CD4-positive, alpha-beta T cell treated with Interleukin-17A for 4 hours (primary cell): ENCODE measurements at places on chromosomes 1 and 21.

GRCh38 chr21:44780767-44781459, 20.7 kb downstream of the UBE2G2 start:
- no peak for DNase-seq

- no peak for DNase-seq
Measured at GRCh38 chr1:147834810-147835209, 67.8 kb upstream of the GJA8 start.

- DNase-seq = no peak
Measured at GRCh38 chr1:73144311-73144710, 862.0 kb upstream of the NEGR1 start.

- peak; percentile 84 for DNase-seq
Measured at GRCh38 chr21:41879190-41879998, at the start of gene PRDM15. Gene PRDM15 (minus strand): TSS chr21:41879344. CDS start chr21:41860363, 18,981 bp downstream.

DNA sequence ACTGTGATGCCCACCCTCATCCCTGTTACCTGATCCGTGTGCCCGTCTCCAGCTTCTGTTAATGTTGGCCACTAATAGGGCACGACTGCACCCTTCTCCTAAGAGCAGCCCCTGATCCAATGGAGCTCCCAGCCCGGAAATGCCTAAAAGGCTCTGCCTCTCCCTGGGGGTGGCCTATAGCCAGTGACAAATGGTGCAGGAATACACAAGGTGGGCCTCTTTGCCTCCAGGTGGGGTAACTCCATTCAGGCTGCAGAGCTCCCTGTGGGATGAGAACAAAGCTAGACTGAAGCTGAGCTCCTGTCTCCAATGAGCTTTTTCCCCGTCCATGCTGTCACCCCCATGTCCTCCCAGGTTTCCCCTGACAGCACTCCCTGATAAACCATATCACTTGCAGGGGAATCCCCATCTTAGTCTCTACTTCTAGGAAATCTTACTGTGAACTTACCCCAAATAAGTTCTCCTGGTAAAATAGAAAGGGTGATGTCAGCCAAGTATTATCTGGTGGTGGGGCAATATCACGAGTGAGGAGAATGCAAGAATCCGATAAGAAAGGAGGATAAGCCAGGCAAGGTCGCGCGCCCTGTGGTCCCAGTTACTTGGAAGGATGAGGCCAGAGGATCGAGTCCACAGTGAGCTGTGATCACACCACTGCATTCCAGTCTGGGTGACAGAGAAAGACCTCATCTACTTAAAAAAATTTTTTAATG, 18.6 kb downstream of the S100A7A start:
- no peak for DNase-seq

DNA sequence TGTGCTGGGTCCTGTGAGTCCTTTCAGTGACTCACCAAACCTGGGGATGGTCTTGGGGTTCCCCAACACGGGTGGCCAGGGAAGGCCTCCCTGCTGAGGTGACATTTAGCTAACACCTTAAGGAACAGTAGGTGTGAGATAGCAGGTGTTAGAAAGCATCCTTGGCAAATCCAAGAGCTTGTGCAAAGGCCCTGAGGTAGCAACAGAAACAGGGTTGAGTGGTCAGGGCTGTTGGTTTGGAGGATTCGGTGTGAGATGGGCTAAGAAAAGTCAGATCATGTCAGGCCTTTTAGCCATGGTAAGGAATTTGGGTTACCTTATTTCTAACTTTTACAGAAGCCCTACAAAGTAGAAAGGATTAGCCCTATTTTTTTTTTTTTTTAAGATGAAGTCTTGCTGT, 343.0 kb downstream of the CAMTA1 start:
- no peak for DNase-seq

GRCh38 chr1:56639211-56639610, 5.9 kb upstream of the PRKAA2 start:
- no peak for DNase-seq

DNA sequence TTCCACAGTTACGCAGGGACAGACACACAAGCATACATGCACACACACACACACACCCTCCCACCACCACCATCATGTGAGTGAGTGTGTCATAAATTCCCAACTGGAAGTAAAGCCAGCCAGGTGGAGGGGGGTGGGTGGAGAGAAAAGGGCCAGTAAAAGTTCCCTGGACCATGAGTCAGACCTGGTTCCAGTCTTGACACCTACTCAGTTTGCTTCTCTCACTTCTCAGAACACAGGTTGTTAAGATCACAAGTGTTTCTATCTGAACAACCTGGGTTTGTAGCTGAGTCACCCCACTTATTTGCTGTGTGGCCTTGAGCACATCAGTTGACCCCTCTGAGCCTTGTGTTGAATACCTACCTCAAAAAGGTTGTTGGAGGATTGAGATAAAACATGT, 9.6 kb downstream of the EPHA10 start:
- DNase-seq = no peak

- no peak for DNase-seq
Measured at GRCh38 chr1:8652467-8653046, 164.9 kb downstream of the RERE start.

GRCh38 chr1:156433602-156434001, 64.6 kb downstream of the RHBG start:
- DNase-seq = no peak

GRCh38 chr1:25672763-25673409, 56.3 kb downstream of the MAN1C1 start:
- DNase-seq = peak; percentile 44

DNA sequence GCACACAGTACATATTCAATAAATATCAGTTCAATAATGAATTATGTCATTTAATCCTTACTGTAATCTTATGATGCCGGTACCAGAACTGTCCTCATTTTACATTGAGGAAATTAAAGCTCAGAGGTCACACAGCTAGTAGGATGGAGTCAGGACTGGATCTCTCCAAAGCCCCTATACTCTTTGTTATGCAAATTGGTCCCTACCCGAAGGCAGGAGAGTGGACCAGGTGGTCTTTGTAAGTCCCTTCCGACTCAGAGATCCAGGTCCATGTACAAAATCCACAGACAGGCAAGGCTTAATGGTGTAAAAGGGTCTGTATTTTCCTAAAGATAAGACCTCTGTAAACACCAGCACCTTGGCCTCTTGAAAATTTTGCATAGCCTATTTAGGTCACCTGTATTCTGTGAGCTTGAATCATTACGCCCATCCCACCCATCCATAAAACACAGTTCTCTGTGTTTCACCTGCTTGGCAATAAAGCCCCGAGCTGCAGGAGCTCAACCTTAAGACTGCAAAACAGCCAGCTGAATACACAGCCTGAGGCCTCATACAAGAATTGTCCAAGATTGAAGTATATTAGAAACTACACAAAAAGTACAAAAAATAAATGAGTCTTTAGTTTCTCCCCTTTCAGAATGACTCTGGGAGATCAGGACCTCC, 41.7 kb downstream of the PLXNA2 start:
- DNase-seq = no peak

- no peak for DNase-seq
Measured at GRCh38 chr1:110113551-110113950, 1.3 kb downstream of the UBL4B start.

- no peak for DNase-seq
Measured at GRCh38 chr1:178646821-178647220, 78.2 kb upstream of the RALGPS2 start.

GRCh38 chr1:24027838-24028468, 47.8 kb upstream of the SRSF10 start:
- DNase-seq = no peak

- no peak for DNase-seq
Measured at GRCh38 chr1:220326578-220326977, 54.3 kb upstream of the RAB3GAP2 start.

GRCh38 chr1:198725090-198725489, 86.2 kb downstream of the PTPRC start:
- no peak for DNase-seq

GRCh38 chr1:77276941-77277340, 4.9 kb upstream of the AK5 start:
- DNase-seq = no peak

GRCh38 chr1:53629101-53629691, 109.8 kb downstream of the GLIS1 start:
- no peak for DNase-seq

DNA sequence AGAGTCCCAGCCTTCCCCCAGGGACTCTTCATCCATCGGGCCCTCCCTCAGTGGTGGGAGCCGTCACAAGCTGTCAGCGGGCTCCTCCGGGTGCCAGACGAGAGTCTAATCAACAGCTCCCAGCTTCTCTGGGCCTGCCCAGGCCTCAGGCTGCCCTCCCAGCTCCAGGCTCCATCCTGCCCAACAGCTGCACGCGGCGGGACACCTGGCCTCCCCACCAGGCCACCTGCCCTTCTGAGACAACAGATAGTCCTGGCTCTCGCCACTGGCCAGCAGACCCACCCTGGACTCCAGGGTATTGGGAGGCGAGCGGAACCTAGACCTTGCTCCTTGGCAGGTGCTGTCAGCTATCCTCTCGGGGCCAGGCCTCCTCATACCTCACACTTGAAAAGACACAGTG, 3.1 kb downstream of the WNT4 start:
- no peak for DNase-seq

DNA sequence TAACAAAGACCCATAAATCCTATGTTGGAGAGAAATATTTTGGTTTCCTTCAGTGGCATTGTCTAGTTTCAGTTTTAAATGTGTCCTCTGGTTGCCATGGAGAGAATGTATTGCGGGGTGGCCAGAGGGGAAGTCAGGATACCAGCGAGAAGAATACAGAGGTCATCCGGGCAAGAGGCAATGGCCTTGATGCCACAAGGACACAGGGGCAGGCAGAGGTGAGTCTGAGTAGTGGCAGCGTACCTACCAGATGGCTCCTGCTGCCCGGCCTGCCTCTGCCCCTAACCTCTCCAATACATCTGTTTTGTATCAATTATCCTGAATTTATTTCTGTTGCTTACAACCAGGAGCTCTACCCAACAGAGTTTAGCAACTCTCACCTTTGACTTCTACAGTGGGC, 14.9 kb downstream of the KLHDC7A start:
- DNase-seq = no peak

- DNase-seq = no peak
Measured at GRCh38 chr1:118871582-118872171, 116.5 kb downstream of the TBX15 start.

DNA sequence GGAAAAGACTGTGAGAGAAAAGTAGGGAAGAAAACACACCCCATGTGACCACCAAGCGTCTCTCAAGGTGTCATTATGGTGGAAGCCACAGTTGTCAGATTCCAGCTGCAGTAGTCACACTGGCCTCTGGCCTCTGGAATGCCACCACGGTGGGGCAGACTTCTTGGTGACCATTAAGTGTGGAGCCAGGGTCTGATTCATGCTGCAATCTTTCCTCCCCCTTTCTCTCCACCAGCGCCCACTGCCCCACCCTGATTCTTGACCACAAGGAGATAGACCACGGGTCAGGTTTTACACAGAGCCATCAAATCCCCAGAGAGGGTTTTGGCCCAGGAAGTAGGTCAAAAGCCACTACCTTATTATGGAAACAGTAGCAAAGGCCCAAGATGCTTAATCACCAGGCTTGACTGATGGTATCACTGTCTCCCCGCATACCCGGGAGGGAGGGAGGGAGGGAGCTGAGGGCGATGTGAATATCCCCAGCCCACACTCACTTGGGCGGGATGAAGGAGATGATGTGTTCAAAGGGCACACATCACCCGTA, 52.7 kb upstream of the GRHL3 start:
- no peak for DNase-seq

GRCh38 chr1:29195881-29196291, 14.2 kb upstream of the SRSF4 start:
- DNase-seq = no peak

DNA sequence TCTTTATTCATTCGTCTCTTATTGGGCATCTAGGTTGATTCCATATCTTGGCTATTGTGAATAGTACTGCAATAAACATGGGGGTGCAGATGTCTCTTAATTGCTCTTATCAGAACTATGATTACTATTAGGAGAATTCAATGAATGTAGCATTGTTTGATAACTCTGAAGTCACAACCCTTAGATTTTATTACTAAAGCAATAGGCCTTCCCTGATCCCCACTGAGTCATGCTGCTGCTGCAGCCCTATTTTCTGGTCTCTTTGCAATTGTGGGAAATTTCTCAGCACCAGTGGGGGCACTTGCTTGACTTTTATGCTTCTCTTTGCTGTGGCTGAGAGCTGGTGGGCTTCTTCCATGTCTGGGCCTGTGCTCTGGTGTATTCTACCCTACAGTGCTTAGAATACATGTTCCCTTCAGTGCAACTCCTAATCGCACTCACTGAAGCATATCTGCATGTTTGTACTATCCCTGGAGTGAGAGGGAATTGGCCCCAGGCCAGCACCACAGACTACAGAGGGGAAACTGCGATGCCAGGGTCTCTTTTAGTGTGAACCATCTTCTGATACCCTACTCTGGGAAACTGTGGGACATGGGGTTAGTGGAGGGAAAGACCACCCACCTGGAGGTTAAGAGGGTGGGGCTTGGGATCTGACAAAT, 52.2 kb upstream of the ROR1 start:
- no peak for DNase-seq

- no peak for DNase-seq
Measured at GRCh38 chr1:11058595-11059154, 1.1 kb downstream of the SRM start.

DNA sequence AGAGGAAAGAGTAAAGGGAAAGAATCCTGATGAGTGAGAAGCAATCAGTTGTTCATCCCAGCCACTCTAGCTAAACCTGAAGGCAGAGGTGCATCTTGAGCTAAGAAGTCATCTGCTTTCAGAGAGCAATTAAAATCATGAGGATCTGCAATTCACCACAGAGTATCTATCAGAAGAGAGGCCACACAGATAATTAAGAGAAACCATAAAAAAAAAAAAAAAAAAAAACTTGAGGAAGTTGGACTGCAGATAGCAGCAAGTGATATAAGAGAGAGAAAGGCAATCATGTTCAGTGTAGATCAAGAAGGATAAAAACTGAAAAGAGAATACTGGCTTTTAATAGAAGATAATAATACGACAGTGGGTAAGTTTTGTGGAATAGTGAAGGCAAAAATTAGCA, 17.7 kb downstream of the FOXJ3 start:
- DNase-seq = no peak

- no peak for DNase-seq
Measured at GRCh38 chr1:107862064-107862463, 102.9 kb downstream of the VAV3 start.

DNA sequence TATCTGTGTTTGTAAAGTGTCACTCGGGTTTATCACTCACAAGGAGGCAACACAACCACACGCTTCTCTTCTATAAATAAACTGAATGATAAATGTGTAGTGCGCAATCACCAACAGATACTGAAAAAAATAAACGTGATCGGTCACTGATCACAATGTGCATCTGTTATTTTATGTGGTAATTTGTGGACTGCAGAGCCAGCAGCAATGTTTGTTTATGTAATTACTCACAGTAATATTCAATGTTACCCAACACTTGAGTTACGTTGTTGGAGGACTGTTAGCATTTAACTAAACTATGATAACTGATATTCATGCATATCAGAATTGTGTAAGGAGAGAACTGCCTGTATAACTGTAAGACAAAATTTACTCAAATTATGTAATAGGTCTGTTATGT, 129.6 kb downstream of the USH2A start:
- no peak for DNase-seq

GRCh38 chr1:15843826-15844572, 3.5 kb upstream of the SPEN start:
- DNase-seq = no peak

- DNase-seq = no peak
Measured at GRCh38 chr1:50970509-50970887, 453 bp downstream of the CDKN2C start.

GRCh38 chr1:154857022-154857421, 13.1 kb downstream of the KCNN3 start:
- no peak for DNase-seq

GRCh38 chr1:146039844-146040194, 18.3 kb upstream of the HJV start:
- DNase-seq = no peak

- no peak for DNase-seq
Measured at GRCh38 chr1:229137271-229137670, 133.6 kb upstream of the RAB4A start.

- DNase-seq = no peak
Measured at GRCh38 chr21:26394341-26394740, 178.7 kb downstream of the CYYR1 start.
